ENCODE measurements at places on chromosomes 16 and 17.

DNA sequence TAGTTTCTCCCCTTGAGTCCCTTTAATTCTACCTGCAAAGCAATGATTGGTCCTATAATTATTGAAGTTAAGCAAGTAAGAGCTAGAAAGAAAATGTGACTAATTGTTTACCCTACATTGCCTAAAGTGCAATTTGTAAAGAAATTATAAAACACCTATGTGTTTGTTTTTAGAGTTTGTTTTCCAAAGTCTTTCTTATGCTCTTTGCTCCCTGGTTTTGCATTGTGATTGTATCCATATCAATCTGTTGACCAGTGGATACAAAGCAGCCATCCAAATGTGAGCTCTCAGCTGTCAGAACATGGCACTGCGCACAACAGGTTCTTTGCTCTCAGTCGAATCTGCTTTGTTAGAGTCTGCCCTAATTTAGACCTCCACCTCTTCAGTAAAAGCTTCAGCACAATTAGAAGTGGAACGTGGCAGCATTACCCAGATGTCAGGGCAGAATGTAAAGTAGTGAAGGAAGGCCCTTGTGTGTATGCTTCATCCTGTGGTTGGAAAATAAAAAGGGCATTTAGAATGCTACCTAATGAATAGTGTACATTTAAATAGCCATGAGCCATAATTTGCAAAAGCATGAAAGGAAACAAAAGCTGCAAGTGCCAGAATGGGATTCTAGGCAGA, 70.5 kb downstream of the AATF start:
- DNase-seq = no peak

DNA sequence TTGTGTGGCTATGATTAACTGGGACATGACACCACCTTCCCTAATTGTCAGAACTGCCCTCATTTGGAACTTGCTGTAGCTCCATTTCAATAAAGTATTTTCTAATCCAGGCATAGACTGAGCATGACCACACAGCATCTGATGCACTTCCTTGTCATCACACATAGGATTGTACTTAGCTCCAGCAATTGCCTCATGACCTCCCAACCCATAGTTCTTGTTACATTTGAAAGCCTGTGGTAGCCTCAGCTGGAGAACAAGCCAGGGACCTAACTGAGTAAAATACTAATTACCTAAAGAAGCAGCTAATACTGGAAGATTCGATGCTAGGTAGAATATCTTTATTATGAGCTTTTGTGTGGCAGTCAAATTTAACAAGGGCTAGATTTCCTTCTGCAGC, 187.3 kb upstream of the KIF2B start:
- no peak for DNase-seq

DNA sequence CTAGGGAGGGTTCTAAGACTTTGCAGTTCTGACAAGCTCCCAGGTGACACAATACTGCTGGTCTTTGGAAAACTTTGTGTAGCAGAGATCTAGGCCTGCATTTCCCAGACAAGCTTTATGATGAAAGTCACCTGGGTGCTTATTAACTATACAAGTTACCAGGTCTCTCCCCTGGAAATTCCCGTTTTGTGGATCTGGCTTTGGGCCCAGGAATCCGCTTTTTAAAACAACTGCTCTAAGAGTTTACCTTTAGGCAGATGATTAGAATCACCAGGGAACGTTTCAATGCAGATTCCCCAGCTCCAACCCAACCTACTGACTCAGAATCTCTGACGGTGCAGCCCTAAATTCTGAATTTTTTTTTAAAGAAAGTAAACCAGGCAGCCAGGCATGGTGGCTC, 36.3 kb downstream of the MYH3 start:
- no peak for DNase-seq

GRCh38 chr16:50547340-50548124, 664 bp upstream of the NKD1 start:
- DNase-seq = no peak

DNA sequence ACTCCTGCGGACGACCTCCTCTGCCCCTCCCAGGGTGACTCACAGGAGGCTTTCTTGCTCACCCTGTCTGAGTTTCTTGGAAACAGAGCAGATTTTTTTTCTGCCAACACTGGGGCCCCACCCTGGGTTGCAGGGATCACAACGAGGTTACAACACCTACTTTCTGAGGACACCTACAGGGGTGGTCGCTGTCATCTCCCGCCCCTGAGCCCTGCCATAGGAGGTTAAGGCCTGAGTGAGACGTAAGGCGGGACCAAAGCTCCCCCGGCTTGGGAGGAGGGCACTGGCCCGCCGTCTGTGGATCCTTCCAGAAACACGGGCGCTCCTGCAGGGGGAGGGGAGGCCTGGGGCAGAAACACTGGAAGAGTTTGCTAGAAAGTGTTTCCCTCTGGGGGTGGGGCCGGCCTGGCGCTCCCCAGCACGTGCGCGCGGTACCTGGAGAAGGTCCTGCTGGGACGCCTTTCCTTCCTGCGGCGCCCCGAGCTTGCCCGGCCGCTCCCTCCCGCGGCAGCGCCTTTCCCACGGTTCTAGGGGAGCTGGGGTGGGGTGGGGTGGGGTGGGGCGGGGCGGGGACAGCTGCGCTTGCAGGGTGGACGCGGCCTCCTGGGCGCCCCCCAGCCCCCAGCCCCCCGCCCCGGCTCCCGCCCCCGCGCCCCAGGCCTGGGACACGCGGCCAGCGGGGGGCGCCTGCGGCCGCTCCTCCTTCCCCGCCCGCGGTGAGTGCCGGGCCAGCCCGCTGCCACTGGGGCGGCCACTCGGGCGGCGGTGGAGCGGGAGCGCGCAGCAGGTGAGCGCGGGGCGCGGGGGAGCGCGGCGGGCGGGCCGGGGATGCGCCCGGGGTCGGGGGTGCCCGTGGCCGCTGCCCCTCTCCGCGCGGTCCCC, 20.7 kb upstream of the ADCY7 start:
- DNase-seq = peak; percentile 72

DNA sequence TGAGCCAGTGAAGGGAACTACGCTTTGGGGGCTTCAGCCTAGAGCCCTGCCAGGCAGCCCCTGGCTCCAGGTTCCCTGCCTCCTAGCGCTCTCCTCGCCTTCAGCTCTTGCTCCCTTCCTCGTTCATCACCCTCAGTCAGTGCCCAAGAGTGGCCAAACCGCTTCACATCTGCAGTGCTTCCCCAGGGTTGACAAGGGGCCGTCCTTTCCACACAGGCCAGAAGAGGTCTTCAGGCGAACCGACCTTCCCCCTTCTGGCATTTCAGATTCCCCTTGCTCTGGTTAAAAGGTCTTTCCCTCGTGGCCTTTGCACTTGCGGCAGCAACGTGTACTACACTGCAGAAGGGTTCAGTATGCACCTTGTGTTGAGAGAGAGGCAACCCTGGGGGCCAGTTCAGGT, 4.1 kb downstream of the RASD1 start:
- DNase-seq = no peak

DNA sequence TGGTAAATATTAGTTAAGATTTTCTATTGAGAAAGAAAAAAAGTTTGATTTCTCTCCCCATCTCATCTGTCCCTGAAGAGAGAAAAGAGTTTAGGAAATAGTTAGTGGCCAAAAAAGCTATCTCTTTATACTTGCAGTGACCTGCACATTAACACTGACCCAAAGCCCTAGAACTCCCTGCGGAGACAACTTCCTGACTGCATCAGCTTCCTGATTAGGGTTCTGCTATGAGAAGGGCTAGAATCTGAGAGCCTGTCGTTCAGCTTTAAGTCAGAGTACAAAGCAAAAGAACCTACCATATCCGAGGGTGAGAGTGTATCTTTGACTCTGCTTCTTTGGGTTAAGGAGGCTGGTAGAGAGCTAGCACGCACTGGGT, 24.7 kb downstream of the LIMD2 start:
- DNase-seq = no peak

DNA sequence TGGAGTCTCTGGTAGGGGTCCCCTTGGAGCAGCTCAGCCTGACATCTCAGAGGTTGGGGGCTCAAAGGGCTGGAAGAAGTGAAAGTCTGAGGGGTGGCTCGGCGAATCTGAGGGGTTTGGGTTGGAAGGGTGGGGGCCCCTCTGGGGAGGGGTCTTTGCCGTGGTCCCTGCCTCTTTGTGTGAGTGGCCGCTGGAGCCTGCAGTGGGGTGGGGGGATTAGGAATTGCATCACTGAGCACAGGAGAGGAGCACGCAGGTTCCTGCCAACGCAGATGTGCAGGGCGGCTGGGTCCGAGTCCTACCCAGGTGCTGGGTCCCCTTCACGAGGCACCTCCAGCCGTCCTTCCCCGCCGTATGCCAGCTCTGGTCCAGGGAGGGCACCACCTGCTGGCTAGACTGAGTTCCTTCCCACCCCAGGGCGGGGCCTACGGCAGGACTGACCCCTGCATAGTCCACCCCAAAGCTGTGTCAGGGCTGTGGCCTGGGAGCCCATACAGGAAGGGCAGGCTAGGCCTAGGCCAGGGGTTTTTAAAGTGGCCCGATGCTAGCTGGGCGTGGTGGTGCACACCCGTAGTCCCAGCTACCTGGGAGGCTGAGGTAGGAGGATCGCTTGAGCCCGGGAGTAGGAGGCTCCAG, 9.9 kb downstream of the FMNL1 start:
- no peak for DNase-seq

- no peak for DNase-seq
Measured at GRCh38 chr17:1496869-1497268, 4.4 kb upstream of the MYO1C start.

DNA sequence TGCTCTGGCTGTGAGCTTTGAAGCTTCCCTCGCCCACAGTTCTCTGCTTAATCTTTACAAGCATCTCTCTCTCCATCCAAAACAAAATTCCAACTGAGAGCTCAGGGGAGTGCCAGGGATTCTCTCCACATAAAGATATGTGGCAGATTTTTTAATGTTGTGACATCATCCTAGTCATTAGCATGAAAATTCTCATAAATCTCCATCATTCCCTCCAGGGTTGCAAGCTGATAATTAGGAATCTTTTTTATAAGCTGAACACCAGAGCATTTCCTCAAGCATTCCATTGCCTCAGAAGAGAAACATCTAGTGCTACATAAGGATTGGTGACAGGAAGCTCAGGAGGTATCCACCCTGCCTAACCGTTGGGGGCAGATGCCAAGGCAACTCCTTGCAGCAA, 82.4 kb upstream of the DNAH9 start:
- DNase-seq = no peak

GRCh38 chr17:17361867-17362539, 58.8 kb downstream of the NT5M start:
- no peak for DNase-seq

GRCh38 chr17:31095236-31096105, 694 bp downstream of the NF1 start:
- peak; percentile 60 for DNase-seq

- no peak for DNase-seq
Measured at GRCh38 chr17:36937959-36938565, 787 bp downstream of the LHX1 start.

DNA sequence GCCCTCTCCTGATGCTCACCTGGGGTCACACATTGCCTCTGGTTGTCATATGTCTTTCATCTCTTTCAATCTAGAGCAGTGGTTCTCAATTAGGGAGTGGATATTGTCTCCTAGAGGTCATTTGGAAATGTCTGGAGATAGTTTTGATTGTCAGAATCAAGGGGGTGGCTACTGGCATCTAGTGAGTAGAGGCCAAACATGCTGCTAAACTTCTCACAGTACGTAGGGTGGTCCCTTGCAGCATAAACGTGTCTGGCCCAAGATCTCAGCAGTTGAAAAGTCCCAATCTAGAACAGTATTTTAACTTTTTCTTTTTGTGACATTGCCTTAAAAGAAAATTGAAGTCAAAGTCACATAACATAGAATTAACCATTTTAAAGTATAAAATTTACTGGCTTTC, 30.5 kb upstream of the SLC5A10 start:
- DNase-seq = no peak

- DNase-seq = no peak
Measured at GRCh38 chr17:67982686-67983382, 13.4 kb downstream of the C17orf58 start.

GRCh38 chr16:81633680-81634379, 145.3 kb upstream of the PLCG2 start:
- DNase-seq = no peak

GRCh38 chr16:9070254-9070653, 21.2 kb upstream of the HAPSTR1 start:
- no peak for DNase-seq

- no peak for DNase-seq
Measured at GRCh38 chr17:77217566-77217965, 76.8 kb downstream of the SEC14L1 start.

- no peak for DNase-seq
Measured at GRCh38 chr16:51071326-51071725, 79.7 kb downstream of the SALL1 start.

DNA sequence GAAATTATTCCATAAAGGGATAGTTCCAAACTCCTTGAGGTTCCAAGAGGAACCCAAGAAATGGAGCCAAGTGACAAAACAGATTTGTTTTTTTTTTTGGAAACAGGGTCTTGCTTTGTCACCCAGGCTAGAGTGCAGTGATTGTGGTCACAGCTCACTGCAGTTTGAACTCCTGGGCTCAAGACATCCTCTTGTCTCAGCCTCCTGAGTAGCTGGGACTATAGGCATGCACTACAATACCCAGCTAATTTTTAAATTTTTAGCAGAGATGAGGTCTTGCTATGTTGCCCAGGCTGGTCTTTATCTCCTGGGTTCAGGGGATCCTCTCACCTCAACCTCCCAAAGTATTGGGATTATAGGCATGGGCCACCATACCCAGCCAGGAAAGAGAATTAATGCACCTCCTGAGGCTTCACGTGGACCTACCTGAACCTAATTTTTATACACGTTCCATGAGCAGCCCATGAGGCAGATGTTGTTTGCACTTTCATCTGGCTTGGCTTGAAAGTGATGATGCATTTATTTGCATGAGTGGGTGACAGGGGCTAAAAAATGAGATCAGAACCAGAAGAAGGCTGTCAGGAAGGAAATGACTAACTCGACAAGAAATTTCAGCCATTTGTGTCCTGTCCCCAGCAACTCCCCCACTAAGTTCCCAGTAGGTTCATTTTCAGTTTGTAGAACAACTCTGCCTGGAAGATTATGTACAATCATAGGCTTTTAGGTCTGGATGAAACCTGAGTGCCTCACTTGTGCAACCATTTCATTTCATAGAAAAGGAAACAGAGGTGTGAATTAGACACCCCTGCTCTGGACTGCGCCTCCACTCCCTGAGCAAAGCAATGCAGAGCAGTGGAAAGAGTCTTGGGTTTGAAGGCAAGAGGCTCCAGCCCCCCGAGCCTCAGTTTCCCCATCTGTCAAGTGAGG, 10.3 kb upstream of the IRF8 start:
- peak; percentile 90 for DNase-seq

GRCh38 chr16:25210758-25211157, 6.0 kb upstream of the AQP8 start:
- peak; percentile 66 for DNase-seq

DNA sequence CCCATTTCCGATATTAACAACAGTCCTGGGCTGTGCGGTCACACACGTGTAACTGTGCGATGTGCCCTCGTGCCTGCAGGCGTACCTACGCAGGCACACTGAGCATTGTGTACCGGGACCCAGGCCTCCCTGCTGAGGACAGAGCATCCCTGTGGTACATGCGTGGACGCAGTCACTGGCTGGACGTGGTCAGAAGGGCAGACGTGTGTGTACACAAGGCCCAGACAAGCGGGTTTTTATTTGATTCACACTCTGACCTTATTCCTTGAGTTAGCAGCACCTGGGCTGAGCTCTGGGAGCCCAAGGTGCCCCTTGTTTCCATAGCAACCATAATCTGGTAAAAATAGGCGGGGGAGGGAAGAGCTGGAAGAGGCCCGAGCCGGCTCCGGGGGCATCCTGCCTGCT, 19.5 kb downstream of the RAP1GAP2 start:
- DNase-seq = no peak
